ENCODE measurements at places on chromosomes 12 and 14.

GRCh38 chr14:91315844-91316267 is 71.4 kb upstream of the GPR68 start:
- DNase-seq: peak; percentile 33

GRCh38 chr12:123971770-123972456 is 718 bp downstream of the CCDC92 start:
- no peak for DNase-seq

DNA sequence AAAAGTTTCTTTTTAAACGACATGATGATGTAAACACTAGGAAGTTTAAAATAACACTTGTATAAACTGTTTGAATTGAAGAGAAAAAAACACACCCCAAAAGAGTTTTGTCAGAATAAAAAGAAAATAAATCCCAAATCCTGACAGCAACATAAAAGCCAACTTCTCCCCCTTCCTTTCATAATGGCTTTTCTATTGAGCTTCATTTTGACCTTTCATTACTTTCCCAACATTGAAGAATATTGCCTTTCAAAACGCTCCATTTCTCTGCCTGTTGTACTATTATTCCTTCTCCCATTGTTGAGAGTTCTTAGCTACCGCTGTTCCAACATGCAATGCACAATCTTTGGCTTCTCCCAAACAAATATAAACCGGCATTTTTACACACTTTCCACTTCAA is 448.5 kb downstream of the BCAT1 start:
- no peak for DNase-seq

GRCh38 chr12:3277306-3277943 is 200.2 kb downstream of the TSPAN9 start:
- no peak for DNase-seq

- no peak for DNase-seq
Measured at GRCh38 chr12:54301428-54302048, 723 bp upstream of the NFE2 start.

- DNase-seq: no peak
Measured at GRCh38 chr12:122088179-122088810, 9.7 kb downstream of the MLXIP start.

- DNase-seq: no peak
Measured at GRCh38 chr12:4115570-4115969, 158.0 kb upstream of the CCND2 start.

DNA sequence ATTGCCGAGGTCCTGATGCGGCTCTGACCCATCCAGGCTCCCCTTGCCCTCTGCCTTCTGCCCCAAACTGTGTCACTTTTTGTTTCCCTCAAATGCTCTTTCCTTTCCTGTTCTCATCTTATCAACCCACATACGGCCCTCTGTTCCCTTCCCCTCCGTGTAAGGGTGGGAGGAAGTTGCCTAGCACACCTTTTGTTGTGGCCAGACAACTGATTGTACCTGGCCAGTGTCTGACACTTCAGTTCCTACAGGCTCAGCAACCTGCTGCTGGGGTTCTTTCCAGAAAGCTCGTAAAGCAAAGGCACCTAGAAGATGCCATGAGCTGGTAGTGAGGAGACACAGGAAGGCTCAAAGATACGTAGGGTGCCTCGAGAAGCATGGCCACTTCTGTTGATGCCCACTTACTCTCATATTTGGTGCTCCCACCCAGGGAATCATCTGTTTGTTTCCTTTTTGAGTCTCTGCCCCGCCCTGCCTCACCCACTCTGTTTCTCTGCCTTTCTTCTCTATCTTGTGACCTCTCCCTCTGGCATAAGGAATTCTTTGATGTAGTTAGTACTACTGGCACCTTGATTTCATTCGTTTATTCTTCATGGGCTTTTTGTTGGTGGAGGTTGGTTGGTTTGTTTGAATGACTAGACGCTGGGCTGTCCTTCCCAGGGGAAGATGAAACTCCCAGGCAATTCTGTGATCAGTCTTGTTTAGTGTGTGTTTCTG is 152.4 kb upstream of the FKBP4 start:
- no peak for DNase-seq

GRCh38 chr14:60648934-60649874 is at the start of gene SIX1:
SIX1 (minus strand) TSS chr14:60649477; CDS start chr14:60649189, 288 bp downstream.
- DNase-seq: no peak

GRCh38 chr12:6295094-6295811 is 15.2 kb upstream of the PLEKHG6 start:
- DNase-seq: no peak

DNA sequence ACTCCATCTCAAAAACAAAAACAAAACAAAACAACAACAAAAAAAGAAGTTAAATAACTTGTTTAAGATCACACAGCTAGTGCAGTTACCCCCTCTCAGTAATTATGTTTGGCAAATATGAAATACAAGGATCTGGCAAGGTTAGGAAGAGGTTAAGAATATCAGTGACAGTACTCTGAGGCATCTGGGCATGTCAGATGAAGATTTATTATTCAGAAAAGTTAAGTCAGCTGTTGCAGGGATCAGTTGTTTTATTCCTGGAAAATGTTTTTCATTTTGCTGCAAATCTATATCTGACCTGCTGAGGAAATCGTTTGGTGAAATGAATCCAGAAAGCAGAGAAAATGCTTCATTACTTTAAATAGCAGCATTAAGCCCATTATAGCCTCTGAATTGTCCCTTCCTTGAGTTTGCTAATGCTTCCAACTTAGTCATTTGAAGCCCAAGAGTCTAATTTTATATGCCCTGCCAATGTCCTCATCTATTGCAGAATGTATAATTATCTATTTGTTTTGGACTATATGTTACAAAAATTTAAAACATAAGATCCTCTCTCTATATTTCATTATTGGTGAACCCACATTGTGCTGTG is 8.1 kb downstream of the GPX2 start:
- DNase-seq: no peak

DNA sequence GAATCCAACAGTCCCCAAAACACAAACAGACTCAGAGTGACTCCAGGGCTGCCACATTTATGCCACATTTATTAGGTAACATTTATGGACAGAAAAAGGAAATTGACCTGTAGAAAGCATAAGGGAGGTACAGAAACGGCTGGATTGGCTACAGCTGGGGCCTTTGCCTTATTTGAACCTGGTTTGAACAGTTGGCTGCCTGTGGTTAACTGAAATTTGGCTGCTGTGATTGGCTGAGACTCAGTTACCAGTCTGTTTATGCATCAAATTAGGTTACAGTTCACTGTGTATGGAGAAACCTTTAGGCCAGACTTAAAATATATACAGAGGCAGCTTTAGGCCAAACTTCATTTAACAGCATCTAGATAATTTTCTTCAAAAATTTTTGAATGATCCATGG is 27.8 kb upstream of the PCNX1 start:
- no peak for DNase-seq

DNA sequence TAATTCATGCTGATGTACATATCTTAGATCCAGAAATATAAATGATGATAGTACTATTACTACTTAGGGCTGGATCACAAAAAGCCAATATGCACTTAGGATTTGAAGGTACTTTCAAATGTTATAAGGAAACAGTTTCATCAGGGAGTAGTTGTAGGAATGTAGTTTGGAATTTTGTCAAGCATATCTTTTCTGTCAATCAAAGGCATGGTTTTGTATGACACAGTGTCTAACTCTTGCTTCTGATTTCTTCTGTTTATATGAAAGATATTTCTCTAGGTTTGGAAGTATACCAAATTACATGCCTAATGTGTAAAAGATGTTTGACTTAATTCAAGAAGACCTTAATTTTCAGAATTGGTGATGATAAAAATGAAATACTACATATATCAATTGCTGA is 135.7 kb downstream of the RAD51B start:
- DNase-seq: no peak

GRCh38 chr14:49294621-49295148 is 291.5 kb downstream of the RPS29 start:
- DNase-seq: no peak

DNA sequence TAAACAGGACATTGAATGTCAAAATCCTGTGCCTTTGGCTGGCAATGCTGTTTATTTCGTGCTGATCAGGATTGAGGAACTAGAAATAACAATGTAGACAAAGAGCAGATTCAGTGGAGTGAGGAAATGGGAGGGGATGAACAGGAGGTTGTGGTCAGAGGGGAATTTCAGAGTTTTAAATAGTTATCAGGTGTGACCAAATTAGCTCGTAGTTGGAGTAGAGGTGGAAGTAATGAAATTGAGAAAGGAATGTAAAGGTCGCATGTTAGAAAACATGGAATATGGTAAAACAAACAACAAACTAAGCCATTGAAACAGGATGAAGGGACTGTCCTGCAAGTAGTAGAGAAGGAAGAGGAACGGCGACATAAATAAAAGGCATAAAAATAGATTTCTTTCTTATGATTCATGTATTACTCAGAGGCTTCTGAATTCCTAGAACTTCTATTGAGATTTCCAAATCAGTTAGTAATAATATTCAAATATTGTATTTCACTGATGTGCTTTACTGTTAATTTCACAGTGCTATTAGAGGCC is 9.5 kb upstream of the SAV1 start:
- DNase-seq: no peak

GRCh38 chr14:101191101-101191720 is 287.7 kb upstream of the RTL1 start:
- DNase-seq: no peak

DNA sequence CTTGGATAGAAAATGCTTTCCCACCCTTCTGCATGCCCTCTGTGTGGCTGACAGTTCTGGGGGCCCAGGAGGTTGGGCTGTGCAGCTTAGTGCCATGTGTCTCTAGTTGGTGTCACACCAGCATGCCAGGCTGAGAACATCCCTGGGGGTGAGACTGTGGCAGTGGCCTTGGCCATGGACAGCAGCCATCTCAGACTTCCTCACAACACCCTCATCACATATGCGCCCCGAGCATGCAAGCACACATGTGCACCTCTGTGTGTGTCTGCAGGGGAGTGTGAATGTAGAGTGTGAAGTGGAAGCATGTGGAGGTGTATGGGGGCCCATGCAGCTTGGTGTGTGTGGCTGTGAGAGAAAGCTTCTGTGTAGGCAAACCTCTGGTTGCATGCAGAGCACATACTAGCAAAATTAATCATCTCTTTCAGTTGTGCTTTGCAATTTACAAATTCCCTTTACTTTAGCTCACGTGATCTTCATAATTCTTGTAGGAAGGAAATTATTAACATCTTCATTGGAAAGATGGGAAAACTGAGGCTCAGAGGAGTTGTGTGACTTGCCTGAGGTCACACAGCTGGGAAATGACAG is 8.4 kb downstream of the ASIC1 start:
- no peak for DNase-seq

DNA sequence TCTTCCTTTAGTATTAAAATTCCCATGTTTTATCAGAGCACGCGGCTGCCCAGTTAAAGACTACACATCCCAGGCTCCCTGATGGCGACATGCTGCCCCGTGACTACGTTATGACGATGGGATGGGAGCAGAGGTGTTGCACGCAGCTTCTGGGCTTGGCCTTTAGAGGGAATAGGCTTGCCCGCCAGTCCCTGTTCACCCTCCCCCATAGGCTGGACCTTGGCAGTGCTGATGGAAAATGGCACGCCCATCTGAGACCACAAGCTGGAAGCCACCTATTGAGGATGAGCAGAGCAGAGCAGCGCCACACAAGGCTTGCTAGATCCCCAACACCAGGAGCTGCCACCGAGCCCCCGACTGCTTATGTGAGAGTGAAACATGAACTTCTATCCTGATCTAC is 24.7 kb downstream of the TTC7B start:
- DNase-seq: no peak

GRCh38 chr14:75232191-75232590 is 46.4 kb upstream of the FOS start:
- no peak for DNase-seq

DNA sequence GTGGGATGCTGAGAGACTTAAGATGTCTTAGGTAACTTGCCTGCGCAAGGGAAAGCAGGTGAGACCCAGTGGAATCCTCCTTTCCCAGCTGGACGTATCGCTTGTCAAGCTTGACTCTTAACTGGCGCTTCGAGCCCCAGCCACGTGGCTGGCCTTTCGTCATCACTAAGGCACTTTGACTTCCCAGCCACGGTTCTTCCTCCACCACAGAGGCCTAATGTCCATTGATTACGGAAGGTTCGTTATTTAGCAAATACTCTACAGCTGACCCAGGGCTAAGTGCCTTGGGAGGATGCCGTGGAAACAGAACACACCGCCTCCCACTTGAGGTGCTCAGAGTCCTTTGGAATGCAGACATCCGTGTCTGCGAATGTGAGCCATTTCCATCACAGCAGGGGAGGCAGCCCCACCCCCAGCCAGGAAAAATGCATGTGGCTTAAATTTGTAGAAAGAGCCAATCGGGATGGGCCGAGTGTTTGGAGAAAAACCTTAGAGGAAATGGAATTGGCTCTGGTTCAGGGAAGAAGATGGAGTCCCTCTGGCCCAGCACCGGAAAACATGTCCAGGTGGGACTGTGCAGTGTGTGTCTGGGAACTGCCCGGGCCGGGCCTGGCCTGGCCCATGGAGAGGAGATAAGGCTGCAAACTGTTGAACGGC is 115.7 kb downstream of the PLXNC1 start:
- no peak for DNase-seq

GRCh38 chr12:18422871-18423270 is 161.6 kb downstream of the PIK3C2G start:
- DNase-seq: no peak

- no peak for DNase-seq
Measured at GRCh38 chr14:98231210-98231609, 1040.8 kb downstream of the BCL11B start.

GRCh38 chr12:73935817-73936216 is 601.8 kb upstream of the ATXN7L3B start:
- DNase-seq: no peak

GRCh38 chr12:770479-770878 is 18.1 kb downstream of the WNK1 start:
- no peak for DNase-seq

DNA sequence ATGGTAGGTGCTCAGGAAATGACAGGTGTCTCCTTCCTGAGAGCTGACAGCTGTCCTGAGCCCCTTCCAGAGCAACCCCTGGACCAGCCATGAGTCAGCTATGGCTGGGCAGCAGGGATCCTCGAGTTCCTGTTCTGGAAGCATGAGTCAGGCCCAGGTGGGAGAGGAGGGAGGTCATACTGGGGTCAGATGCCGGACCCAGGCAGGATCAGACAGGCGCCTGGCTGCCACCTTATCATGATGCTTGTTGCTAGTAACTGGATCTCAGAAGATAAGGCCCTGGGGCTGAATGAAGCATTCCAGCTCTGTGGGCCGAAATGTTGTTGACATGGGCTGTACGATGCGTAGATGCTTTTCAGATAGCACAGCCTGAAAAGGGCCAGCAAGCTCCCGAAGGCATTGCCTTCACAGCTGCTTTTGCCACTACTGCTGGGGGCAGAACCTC is 17.4 kb upstream of the KRT7 start:
- DNase-seq: no peak

DNA sequence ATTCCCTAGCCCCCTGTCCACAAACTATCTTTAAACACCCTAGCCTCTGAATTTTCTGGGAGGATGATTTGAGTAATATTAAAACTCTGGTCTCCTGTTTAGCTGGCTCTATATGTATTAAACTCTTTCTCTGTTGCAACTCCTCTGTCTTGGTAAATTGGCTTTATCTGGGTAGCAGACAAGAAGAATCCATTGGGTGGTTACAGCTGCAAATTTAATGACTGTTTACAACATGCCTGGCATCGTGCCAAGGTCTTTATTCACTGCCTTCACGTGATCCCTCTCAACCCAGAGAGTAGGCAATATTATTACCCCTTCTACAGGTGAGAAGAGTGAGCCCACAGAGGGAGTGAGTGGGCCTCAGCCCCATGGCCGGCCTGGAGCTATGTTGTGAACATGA is 77.8 kb upstream of the MYL2 start:
- no peak for DNase-seq

All from stimulated activated CD4-positive, alpha-beta T cell treated with anti-CD3 and anti-CD28 coated beads, Interleukin-1b, Interleukin-23, amount 100 ng/mL, for 1 hour (primary cell).